Ovary (tissue), 10 donors: ENCODE measurements at places on chromosomes 7 and 10.

DNA sequence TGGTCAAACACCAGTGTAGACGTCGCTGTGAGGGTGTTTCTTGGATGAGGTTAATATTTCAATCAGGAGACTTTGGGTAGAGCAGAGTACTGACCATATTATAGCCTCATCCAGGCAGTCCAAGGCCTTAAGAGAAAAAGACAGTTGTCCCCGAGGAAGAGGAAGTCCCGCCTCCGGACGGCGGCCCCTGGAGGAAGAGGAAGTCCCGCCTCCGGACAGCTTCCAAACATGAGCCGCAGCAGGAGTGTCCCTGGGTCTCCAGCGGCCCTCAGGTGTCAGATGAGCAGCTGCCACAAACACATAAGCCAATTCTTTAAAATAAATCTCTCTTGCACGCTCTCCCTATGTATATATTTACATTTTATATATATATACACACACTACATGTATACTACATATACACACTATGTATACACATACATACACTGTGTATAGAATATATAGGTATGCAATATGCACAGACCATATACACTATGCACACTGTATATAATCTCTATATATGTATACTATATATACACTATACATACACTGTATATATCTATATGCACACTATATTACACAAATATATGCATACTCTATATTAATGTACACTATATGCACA lies 37.5 kb downstream of the PWWP2B start:
- DNase-seq, result no peak

- DNase-seq, result no peak
Measured at GRCh38 chr7:132509643-132510042, 66.6 kb downstream of the PLXNA4 start.

GRCh38 chr7:155928583-155928982 lies 116.3 kb upstream of the SHH start:
- no peak for DNase-seq

- DNase-seq, result no peak
Measured at GRCh38 chr7:122984021-122984420, 11.5 kb downstream of the TAS2R16 start.

- DNase-seq, result no peak
Measured at GRCh38 chr7:94761451-94761850, 105.5 kb upstream of the SGCE start.

- no peak for DNase-seq
Measured at GRCh38 chr7:86598311-86598710, 45.4 kb upstream of the GRM3 start.

DNA sequence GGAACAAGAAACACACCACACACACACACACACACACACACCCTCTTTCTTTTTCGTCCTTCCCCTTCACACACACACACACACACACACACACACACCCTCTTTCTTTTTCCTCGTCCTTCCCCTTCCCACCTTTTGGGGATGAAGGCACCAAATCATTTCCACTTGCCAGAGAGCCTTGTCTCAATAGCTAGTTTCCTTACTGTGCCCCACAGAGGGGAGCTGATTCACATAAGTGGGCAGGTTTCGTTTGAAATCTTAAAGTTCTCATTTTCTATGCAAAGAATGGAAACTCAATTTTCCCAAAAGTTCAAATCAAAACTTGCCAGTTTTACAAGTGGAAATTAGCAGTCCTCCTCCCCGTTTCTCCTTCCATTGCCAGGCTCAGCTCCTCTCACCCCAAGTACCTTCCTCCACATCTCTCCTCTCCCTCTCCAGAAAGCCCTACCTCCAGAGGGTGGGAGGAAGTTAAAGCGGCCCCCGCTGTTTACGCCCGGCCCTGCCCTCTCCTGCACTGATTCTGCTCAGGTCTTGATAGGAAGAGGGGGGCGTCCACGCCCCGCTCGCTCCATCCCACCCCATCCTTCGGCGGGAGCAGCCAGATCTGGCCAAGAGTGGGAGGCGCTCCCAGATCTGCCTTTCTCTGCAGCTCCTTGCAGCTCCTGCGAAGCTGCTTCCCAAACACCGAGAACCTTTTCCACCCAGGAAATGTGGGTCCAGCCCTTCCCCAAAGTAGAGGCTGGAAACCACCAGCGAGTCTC lies 1.3 kb downstream of the CTTNBP2 start:
- peak; percentile 37 for DNase-seq

GRCh38 chr7:29884399-29885272 lies 78.3 kb downstream of the WIPF3 start:
- no peak for DNase-seq

- DNase-seq, result peak; percentile 80
Measured at GRCh38 chr7:101953248-101953819, 135.9 kb downstream of the CUX1 start.

GRCh38 chr7:132498319-132498718 lies 78.0 kb downstream of the PLXNA4 start:
- DNase-seq, result no peak

GRCh38 chr7:130956417-130957136 lies 222.6 kb upstream of the KLF14 start:
- no peak for DNase-seq

- DNase-seq, result no peak
Measured at GRCh38 chr10:129375912-129376311, 91.1 kb upstream of the MGMT start.

DNA sequence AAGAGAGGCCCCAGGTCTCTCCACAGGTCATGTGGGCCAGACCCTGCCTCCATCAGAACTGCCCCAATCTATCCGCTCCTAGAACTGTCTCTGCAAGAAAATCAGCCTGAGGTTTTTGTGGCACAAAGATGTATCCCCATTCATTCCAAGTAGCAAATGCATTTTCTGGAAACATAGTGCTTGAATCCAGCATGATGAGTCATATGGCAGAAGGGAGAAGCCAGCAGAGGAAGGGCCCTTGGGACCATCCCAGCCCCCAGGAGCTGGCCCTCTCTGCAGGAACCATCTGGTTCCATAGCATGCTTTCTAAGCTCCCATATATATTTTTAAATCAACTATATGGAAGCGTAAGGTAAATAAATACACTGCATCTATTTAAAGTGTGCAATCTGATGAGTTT lies 563.2 kb downstream of the GALNT17 start:
- no peak for DNase-seq

DNA sequence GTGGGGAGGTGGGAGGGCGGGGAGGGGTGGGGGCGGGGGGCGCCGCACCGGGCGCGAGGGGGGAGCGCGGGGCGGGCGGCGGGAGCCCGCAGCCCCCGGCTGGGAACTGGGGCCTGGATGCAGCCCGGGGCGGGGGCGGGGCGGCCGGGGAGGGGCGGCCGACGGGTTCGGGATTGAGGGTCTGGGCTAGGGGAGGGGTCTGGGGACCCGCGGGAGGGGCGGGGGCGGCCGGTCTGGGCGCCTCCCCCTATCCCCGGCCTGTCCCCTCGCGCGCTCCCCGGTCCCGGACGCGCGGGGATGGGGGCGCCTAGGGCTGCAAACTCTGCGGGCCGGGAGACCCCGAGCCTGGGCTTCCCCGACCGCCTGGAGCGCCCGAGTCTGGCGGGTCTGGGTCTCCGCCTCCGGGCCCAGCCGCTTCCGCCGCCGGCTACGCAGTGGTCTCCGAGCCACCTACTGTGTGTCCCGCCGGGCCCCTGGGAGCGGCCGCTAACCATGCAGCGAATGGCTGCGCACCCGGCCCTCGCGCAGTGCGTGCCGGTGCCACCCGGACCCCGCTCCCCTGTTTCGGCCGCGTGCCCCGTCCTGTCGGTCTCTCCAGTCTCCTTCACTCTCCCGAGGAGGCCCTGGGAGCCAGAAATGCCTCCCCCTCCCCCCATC lies 375 bp upstream of the FGF8 start:
- no peak for DNase-seq

DNA sequence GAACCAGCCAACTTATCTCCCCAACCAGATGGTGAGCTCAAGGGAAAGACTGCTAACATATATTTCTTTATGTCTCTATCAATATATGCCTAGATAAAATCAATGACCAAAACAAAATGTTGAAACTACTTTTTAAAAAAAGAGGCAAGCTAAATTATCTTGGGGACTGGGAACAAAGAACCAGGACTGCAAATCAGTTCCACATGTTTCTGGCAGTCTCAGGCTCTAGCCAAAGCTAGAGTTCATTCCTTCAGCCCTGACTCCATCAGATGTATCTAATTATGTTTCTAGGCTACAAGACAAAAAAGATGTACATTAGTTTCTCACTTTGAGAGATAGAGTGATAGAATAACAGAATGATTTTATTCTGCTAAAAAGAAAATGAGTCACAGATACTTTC lies 1290.3 kb upstream of the SORCS1 start:
- no peak for DNase-seq

DNA sequence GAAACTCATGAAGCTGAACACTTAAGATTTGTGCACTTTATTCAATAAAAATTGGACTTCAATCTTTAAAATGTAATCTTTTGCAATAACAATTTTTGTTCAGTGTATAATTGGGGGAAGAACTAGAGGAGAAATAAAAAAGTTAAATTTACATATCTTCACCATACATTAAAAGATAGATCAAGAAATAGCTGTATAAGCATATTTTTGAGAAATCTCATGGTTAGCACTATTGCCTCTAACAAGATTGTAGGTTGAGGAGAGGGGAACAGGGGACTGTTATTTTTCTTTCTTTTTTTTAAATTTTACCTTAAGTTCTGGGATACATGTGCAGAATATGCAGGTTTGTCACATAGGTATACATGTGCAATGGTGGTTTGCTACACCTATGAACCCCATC lies 5.3 kb downstream of the AMPH start:
- DNase-seq, result no peak

DNA sequence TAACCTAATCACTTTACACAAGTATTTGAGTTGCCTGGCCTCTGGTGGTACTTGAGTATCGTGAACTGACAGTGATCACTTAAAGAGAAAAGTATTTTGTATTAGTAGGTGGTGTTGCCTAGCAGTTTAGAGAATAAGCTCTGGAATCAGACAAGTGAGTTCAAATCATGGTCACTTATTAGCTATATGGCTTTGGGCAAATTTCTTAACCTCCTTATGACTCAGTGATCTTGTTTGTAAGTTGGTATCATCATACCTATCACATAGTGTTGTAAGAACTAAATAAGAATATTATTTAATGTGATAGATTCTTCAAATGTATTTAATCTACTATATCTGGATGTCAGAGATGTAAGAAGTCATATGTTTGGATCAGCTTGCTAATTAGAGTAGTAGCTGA lies 163.8 kb downstream of the RNF133 start:
- DNase-seq, result no peak

- DNase-seq, result no peak
Measured at GRCh38 chr10:104501864-104502579, 139.1 kb upstream of the SORCS3 start.

DNA sequence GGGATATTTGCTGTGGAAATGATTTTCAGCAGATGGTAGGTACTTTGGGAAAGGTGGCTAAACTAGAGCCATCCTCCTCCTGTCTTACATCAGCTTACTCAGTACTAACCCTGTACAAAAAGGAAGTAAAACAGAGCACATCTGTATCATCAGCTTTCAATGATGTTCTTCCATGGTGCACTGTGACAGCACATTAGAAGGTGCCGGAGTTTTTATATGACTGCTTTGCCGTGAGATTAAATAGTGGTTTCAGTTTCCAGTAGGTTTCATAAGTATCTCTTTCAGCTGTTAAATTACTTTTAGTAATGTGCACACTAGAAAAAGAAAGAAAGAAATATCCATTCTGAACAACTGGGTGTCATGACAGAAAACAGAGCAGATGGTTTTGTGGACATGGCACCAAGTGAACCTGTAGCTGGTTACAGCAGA lies 86.5 kb downstream of the ARID5B start:
- no peak for DNase-seq

DNA sequence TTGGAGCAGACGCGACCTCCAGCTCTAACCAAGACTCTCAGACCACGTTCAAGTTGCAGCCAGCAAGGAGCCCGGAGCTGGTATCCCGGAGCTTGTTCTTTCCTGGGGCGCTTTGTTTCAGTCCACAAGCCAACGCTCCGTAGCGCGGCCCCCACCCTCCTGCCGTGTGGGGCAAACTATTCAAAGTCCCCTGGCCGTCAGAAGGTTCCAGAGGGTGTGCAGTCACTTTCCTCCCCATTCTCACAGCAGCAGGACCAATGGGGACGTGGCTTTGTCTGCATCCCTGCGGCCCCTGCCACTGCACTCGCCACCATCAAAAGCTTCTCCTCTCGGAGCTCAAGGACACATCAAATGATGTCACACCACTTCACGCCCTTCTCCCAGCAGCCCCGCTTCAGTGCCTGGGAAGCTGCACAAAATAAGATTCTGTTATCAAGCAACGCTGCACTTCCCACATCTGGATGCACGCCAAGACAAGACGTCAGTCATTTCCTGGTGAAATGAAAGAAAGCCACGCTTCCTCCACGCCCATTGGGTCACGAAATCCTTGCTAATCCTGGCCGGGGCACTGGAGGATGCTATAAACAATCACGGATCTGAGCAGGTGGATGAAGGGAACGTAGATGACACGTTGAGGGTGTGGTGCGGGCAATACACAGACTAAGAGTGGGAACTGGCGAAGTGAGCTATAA lies 348.2 kb downstream of the PTPRN2 start:
- DNase-seq, result no peak

- DNase-seq, result no peak
Measured at GRCh38 chr7:80773787-80774508, 135.5 kb downstream of the CD36 start.

DNA sequence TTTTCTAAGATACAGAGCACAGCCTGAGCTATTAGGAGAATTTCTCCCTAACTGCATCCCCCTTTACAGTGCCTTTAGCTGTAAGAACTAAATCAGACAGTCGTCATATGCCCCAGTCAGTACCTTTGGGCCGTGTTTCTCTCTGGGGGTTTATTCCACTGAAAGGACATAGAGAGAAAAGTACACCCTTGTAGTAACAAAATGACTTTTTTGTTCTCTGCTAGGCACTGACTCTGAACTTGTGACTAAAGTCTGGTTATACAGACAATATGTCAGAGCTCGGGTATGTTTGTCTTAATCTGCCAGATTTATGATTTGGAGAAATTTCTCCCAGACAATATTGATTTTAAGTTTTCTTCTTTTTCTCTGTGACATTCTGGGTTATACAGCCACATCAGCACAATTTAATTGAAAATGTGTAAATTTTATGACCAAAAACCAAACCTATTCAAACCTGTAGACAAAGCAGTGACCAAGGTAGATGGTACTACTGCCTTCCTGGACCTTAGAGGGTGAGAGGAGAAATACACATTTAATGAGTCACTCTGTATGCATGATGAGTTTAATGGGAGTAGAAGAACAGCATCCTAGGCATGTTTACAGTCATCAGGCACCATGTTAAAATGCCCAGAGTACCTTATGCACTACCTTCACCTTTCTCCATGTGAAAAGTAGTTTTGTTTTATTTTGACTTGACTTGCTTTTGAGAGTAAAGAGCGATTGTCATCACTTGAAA lies 156.1 kb upstream of the PLXDC2 start:
- no peak for DNase-seq

- no peak for DNase-seq
Measured at GRCh38 chr10:97721871-97722780, 8.6 kb downstream of the MARVELD1 start.

- no peak for DNase-seq
Measured at GRCh38 chr7:135918134-135918533, 59.0 kb downstream of the MTPN start.

- no peak for DNase-seq
Measured at GRCh38 chr7:83947260-83947659, 247.3 kb downstream of the SEMA3A start.

GRCh38 chr10:28790146-28790545 lies 112.8 kb downstream of the BAMBI start:
- DNase-seq, result no peak
